ENCODE measurements at places on chromosomes 3 and 15.

DNA sequence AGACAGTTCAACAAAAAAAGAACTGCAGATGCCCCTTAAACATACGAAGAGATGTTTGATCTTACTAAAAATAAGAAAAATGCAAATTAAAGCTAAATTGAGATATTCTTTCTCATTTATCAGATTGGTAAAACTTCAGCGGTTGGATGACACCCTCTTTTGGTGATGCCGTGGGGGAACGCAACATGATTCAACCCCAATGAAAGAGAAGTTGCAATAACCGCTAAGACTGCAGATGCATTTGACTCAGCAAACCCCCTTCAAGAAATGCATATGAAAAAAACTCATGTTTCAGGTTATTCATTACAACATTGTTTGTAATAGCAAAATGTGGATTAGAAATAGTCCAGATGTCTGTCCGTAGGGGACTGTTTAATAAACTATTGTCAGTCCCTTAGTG is 3.6 kb downstream of the KLHL6 start:
- no peak for DNase-seq

DNA sequence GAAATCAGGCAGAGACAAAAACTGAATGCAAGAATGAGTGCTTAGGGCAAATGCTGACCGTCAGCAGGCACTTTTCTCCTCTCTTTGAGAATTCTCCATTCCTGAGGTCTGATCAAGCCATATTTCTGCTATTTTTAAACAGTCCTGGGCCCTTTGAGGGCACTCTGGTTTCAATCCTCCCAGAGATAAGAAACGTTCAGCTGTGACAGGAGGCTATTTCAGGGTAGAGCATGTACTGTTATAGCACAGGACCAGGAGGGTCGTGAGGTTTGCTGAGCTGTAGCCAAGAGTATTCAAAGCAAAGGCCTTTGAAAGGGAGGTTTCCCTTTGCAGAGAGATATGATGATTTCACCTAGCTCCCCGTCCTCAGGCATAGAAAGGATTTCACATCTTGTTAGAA is 39.6 kb upstream of the PDZRN3 start:
- no peak for DNase-seq

DNA sequence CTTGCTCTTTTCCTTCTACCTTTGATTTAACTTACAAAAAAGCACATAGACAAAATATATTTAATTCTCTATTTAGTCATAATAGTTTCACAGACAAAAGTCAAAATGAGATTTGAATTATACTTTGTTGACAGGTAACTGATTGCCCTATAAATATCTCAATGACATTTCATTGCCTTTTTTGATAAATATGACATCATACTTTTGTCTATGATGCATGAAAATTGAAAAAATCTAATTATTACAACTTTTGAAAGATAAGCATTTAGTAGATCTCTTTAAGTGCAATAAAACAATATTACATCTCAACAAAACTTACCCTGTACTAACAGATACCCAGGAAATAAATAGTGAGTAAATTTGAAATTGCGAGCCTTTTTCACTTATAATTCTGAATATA is 147.9 kb downstream of the SERPINI1 start:
- no peak for DNase-seq

GRCh38 chr15:96702589-96702988 is 372.1 kb downstream of the NR2F2 start:
- no peak for DNase-seq

DNA sequence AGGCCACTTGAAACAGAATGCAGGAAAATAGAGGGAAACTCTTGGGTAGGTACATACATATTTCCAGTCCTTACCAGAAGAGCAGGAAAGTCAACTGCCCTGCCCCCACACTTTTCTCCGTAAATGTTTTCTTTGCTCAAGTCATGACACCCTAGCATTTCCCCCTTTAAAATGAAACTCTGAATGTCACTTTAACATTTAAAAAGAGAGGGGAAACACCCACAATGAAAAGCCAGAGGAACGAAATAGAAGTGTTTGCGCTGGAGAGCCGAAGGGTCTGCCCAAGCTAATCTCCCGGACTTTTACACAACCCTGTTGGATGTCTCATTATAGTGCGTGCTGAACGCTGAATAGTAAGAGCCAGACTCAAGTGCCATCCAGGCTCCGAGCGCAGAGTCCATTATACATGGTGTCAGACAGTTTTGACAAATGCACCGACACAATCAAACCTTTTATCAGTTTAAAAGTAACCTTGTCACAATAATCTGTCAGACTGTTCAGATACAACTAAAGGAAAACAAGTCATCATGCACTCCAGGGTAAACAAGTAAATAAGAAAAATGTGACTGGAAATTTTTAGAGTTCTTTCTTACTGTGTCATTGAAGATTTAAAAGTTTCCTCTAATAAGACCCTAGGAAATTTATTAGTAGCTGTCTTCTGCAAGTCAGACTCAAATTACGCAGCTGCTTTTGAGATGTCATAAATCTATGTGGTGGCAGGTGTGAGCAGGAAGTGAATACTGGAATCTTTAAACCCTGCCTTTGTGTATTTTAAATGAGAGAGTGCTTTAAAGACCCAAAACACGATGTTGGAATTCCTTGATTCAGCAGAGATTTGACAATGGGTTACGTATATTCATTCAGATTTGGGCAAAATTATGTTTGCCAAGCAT is 159.8 kb downstream of the RBMS3 start:
- no peak for DNase-seq

DNA sequence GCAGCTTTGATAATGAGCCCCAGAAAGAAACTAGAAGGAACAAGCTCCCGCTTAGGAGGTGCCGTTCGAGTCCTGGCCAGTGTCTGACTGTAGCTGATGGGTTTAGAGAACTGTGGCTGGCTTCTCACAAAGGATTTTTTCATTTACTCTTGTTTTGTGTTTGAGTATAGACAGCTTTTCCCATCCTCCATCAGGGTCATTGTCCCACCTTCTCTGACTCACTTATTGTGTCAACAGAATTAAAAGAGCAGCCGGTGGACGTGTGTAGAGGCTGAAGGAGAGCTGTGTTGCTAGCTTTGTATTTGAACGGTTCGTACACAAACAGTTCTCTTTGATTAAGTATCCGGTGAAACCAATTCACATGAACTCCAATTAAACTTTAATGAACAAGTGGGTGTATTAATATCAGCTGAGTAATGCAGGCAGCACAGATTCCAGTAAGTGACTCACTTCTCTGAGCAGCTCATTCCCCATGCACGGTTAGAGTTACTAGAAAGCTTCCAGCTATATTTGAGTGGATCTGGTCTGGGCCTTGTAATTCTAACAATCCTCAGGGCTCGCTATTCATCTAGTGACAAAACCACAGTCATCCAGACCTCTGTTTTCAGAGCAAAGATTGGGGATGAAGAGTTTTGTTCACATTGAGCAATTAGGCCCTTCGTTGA is 141.0 kb downstream of the LPP start:
- no peak for DNase-seq

- no peak for DNase-seq
These were observed 391.3 kb downstream of the MAGI1 start for GRCh38 chr3:65647369-65647768.

DNA sequence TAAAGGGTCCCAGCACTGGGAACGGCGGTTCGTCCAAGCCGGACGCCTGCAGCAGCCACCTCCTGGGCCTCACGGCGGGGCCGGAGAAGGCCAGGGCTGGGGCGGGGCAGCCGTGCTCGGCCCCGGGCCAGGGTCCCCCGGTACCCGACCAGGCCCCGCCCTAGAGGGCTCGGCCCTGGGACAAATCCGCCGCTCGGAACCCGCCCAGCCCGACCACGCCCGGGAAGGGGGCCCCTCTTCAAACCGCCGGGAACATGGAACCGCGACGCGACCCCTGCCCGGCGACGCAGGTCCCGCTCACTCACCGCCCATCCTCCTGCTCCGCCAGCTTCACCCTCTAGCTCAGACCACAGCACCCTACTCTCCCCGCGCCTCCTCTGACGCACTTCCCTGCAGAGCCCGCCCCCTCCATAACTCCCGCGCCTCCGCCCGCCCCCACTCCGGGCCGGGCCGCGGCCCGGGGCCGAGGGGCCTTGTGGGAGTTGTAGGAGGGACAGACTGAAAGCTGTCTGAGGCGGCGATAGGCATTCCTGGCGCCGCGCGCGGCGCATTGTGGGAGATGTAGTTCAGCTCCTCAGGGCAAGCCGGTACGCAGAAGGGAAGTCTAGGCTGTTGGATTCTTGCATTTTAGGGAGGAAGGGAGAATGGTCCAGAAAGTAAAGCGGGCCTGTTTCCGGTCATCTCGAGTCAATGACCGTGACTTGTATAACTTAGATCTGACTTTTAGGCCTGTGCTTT is at the start of gene CLDND1:
Gene CLDND1 (minus strand): TSS at position 359 of the 738 bp plus-strand sequence. CDS start 1,478 bp downstream, outside the sequence.
- DNase-seq = peak; percentile 94

- DNase-seq = no peak
These were observed 49.2 kb downstream of the RYK start for GRCh38 chr3:134201201-134202130.

DNA sequence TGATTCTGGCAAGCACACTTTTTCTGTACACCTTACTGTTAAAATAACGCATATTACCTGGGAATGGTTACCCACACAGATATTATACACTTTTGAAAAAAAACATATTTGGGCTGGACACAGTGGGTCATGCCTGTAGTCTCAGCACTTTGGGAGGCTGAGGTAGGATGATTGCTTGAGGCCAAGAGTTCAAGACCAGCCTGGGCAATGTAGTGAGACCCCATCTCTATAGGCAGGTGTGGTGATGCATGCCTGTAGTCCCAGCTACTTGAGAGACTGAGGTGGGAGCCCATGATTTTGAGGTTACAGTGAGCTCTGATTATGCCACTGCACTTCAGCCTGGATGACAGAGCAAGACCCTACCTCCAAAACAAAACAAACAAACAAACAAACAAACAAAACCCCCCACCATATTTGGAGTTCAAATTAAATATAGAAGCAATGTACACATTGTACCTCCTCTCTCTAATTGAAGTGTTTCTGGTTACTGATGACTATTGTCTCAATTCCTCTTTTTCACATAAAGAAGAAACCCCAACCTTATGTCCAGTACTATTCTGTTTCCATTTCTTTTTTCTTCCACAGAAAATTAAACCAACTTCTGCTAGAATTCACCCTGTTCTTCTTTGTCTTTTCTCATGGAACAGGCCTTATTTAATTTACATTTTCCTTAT is 152.6 kb upstream of the UMPS start:
- no peak for DNase-seq

Measured in stimulated activated CD4-positive, alpha-beta T cell treated with anti-CD3 and anti-CD28 coated beads, TNF-alpha, amount 100 ng/mL, for 24 hours (primary cell).